ENCODE measurements at places on chromosomes 4 and X.

- DNase-seq: no peak
Observed at GRCh38 chr4:186712690-186713089, 11.0 kb downstream of the FAT1 start.

- DNase-seq: no peak
Observed at GRCh38 chrX:87636533-87636932, 118.9 kb downstream of the KLHL4 start.

GRCh38 chr4:41526628-41527027, 11.3 kb upstream of the LIMCH1 start:
- no peak for DNase-seq

DNA sequence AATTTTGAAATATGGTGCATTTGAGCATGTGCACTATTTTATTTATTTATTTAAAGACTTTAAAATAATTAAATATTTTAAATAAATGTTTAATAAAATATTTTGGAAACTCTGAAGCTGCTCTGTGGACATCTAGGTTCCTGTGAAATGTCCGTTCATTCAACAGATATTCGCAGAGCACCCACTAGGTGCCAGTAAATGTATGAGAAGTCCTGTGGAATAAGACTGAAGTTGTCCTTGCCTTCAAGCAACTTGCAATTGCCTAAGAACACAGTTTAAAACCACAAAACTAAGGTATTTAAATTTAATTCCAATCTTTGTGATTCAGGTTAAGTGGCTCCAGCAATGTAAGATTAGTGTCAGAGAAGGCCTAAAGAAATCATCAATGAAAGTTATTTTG, 306.7 kb downstream of the GBA3 start:
- no peak for DNase-seq

DNA sequence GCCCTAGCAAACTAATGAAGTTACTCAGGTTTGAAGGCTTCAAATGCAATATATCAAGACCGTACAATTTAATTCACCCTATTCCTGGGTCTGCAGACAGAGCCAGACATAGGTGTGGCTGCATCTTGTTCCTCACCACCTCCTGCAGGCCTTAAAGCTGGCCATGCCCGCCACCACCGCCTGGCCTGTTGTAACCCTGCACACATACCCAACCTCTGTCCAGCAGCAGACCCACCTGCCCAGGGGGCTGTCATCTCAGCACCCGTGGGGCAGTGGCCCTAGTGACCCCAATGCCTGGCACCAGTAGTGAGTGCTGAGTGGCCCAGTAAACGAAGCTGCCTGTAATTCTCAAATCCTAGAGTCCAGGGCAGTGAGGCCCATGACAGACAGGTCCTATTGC, 40.7 kb downstream of the ZBTB49 start:
- DNase-seq: no peak

DNA sequence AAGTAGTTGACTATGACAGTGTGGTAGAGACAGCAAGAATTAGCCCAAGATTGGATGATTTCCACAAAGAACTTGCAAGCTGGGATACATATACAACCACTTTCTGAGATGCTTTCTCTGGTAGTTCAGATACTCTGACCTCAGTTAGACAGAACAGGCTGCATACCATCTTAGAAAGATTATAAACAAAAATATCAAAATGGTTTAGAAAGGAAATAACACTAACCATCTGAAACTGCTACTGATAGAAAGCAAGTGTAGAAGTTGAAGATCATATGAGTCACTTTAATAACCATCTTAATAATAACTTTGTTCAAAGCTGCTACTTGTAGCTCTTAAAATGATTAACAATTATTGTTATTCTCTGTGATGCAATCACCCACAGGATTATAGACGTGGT, 255.4 kb upstream of the TTC29 start:
- DNase-seq: no peak

DNA sequence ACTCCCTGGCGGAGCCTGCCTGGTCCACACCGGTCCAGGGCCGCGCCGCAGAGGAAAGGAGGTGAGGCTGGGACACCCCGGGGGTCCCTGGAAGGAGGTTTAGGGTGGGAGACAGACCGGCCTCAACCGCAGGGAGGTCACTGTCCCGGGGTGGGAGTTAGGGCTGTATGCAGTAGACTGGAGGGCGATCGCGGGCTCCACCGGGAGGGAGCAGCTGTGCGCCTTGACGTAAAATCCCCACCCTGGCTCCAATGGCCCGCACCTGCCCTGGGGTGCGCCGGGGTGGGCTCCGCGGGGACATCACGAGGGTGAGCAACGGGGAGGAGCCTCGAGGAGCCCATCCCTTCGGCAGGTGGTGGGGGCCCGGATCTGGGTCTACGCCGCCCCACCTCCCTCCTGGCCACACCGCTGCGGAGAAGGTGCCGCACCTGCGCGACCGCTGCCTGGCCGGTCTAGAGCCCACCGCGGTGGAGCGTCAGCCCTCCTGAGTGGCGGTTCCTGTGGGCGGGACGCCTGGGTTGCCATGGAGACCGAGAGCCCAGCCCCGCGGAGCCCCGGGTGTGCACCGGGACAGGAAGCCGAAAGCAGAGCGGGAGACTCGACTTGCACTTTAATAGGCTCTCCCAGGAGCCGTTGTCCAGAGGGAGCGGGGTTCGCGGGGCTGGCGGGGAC, 105.1 kb downstream of the ADRA2C start:
- DNase-seq: no peak

All from NK-92 treated with Interleukin-12 subunit alpha and Interleukin-12 subunit beta, amount 100 ng/mL, for 24 hours (cell line).